ENCODE measurements at places on chromosomes 1 and 21.
A peak's percentile ranks its signal among the peaks of the same experiment; 100 is the strongest.

GRCh38 chr1:1310476-1311053 is 2.2 kb downstream of the PUSL1 start:
- no peak for DNase-seq

- peak; percentile 91 for DNase-seq
These were observed 880.2 kb upstream of the NEGR1 start for GRCh38 chr1:73162564-73162963.

DNA sequence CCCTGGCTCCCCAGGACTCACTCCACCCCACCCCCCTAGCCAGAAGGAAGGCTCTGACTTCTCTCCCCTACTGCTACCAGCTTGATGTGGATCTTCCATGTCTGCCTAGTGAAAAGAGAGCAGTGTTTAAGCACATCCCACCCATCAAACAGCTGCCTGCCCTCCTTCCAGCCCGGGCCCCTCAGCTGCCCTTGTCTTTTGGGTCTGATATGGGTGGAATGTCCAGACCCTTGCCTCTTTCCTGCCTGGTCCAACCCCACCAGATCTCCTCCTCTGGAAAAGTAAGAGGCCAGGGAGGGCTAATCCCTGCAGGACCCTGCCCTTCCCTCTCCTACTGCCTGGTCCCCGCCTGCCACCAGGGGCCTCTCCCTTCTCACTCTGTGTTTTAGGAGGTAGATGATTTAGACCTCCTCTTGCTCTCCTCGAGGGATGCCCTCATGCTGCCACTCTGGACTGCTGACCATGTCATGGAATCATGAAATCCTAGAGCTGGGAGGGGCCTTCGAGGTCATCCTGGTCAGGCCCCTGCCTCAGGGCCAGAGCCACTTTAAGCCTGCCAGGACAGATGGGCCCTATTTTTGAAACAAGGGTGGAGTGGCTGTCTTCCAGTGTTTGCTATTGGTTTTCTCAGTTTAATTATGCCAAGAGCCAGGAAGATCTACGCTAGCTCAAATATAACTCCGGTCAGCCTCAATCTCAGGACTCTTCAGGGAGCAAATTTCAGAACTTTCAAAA is 15.8 kb upstream of the HSPG2 start:
- DNase-seq = no peak

- no peak for DNase-seq
These were observed 4.1 kb downstream of the PPM1J start for GRCh38 chr1:112711041-112711440.

DNA sequence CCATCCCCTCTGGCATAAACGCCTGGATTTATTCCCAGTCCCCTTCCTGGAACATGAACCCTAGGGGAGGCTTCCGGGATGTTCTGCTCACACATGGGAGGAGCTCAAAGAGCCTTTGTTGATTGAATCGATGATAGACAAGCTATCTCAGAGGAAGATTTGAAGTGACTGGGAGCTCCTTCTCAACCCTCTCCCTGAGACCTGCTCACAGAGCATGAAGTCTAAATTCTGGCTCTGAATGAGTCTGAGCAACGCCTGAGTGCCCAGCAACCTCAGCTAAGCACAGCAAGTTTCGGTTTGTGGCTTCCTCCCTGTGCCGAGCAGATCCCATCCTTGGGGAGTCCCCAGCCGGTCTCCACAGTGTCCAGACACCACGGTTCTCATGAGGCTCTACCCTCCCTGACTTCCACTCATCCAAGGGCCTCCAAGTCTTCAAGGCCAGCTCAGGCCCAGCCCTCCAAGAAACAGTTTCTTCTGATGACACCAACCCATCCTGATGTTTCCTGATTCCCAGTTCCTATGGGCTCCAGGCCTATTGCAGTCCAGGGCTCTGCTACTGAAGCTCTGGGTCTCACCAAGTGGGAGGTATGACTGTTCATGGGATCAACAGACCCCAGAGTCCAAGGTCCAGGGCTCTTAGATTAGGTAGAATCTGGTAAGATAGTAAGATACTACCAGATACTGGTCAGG is 190.8 kb downstream of the DYRK1A start:
- no peak for DNase-seq

GRCh38 chr1:181777812-181778211 is 283.7 kb downstream of the ZNF648 start:
- DNase-seq = no peak

GRCh38 chr1:185595835-185596667 is 138.1 kb upstream of the HMCN1 start:
- peak; percentile 79 for DNase-seq

DNA sequence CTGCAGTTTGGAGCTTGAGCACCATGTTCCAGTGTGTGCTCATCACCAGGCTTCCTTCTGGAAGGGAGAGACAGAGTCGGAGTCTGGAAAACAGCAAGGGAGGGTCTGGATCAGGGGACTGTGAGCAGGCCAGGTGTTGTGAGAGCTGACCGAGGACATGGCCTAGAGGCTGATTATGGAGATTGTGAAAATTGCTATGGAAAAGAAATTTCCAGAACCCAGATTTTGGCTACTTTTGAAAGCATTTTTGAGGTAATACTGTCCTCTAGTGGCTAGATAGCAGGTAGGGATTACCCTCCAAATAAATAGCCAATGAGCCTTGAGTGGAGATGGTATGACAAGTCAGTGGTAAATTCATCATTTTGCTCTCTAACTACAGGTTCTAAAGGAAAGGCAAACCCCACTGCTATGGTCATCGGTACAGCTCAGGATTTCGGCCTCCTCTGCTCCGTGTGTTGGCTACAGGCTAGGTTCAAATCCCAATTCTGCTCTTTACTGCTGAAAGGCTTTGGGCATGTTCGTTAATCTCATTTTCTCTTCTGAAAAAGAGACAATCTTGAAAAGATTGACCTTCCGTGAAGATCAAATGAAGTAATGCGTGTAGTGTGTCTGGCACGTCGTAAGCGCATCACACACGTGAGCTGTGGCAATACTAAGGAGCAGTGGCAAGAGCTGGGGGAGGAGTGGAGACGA is 1.0 kb upstream of the HAO2 start:
- DNase-seq = peak; percentile 61

GRCh38 chr1:154720328-154721297 is 112.6 kb upstream of the ADAR start:
- DNase-seq = peak; percentile 76

- no peak for DNase-seq
These were observed 82.2 kb downstream of the SPSB1 start for GRCh38 chr1:9374748-9375341.

DNA sequence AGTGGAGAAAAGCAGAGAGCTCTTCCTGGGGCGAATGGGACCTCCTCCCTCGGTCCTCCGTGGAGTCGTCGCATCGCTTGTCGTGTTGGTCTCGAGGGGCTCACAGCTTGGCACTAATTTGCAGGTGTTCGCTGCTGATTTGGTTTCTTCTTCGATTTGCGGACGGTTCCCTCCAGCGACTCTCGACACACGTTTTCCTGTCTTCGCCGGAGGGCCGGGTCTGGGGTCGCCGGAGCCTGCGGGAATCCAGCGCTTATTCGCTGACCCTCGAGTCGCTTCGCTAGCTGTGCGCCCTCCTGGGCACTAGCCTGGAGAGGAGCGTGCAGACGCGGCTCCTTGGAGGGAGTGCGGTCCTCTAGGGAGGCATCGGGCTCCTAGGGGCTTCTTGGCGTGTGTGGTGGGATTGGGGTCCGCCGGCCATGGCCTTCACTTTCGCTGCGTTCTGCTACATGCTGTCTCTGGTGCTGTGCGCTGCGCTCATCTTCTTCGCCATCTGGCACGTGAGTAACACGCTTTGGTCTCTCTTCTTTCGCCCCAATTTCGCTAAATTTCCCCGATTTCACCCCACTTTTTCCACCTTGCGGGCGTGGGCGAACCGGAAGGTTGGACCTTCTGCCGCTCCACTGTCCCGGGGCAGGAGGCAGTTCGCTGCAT is 766 bp downstream of the CNIH3 start:
- DNase-seq = no peak

DNA sequence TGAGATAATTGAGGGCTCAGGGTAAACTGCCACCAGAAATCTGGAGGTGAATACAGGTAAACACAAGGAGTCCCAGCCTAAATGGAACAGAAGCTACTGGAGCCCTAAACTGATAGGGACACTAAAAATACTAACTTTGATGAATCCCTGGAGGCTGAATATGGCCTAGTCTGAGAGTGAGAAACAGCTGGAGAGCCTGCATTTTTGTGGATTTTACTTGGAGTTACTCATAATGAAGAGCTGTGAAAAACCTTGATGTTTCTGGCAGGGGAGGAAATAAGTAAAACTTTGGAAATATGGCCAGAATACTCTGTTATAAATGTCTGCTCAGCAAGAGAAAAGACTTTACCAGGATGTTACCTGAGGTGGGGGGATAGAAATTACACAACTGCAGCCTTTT is 164.4 kb downstream of the LIPI start:
- no peak for DNase-seq

DNA sequence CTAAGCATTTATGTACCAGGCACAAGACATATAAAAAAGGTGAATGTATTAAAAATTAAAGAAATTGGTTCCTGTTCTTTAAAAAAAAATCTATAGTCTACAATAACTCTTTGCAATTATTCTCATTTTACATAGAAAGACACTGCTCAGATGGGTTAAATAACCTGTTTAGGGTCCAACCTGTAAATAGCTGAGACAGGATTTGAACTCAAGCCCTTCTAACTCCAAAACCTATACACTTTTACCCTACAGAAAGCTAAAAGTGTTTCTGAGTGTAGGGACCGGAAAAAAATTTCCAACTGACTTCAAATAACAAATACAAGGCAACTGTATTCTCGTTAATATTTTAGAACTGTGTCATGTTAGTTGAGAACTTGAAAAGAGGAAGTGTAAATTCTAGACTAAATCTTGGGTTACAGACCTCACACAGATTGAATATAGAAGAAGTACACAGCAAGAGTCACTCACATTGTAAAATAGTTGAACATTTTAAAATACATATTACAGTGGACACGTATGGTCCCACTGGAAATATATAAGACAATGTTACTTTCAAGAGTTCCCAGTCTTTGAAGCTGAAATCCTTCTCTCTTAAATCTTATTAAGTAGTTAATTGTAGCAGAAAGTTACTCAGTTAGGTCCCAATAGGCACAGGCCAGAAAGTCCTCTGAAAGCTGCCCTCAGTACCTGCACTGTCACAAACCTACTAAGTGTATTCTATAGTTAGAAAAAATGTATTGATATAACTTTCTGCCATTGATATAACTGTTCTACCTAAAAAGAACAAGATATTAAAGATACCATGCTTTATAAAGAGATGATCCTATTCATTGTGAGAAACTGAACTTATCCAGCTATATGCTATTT is 7.3 kb downstream of the EDEM3 start:
- DNase-seq = no peak

GRCh38 chr1:8597455-8597854 is 220.0 kb downstream of the RERE start:
- no peak for DNase-seq

GRCh38 chr1:47761974-47762373 is 235.2 kb downstream of the TRABD2B start:
- DNase-seq = no peak

DNA sequence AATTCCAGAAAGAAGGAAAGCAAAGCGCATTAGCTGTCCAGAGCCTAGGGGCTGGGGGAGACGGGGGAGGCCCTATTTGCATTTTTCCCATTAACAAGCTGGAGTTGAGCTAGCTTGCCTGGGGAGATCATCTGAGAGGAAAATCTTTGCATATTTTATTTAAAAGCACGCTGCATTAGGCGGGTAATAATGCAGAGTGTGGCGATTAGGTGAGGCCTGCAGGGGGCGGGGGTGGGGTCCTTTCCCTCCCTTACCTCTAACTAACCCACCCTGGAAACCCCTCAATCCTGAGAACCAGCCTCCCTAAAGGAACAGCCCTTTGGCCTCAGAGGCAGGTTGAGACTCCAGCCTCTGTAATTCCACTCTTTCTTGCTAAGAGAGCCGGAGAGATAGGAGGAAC is 16.2 kb downstream of the C1orf216 start:
- DNase-seq = no peak

DNA sequence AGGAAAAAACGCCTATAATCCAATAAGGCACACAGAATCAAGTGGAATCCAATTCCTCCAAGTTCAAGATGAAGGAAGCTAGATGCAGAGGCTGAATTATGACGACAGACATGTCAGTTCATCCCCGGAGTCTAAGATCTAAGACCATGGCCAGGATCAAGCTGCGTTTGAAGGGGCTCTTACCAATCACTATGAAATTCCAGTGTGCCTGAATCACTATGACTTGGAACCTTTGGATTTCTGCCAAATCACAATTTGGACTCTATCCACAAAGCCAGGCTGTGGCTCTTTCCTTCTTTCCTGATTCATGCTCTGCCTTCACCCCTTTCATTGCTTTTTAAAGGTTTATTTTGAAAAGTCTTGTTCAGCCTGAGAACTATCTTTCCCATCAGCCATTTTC is 17.1 kb downstream of the OLIG2 start:
- DNase-seq = peak; percentile 42

Data from COLO829 (cell line).